Stimulated activated CD4-positive, alpha-beta T cell treated with anti-CD3 and anti-CD28 coated beads, TNF-alpha, amount 100 ng/mL, for 1 hour (primary cell): ENCODE measurements at places on chromosomes 4 and X.

DNA sequence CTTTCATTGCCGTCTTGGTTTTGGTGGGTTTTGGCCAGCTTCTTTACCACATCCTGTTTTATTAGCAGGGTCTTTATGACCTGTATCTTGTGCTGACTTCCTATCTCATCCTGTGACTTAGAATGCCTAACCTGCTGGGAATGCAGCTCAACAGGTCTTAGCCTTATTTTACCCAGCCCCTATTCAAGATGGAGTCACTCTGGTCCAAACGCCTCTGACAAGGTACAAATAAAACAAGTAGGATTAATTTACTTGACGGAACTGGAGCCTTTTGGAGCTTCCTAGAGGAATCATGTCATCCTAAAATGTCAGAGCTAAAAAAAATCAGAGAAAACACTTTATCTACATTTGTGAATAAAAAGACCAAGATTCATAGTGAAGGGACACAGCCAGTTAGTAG, 66.2 kb upstream of the ATXN3L start:
- no peak for DNase-seq

DNA sequence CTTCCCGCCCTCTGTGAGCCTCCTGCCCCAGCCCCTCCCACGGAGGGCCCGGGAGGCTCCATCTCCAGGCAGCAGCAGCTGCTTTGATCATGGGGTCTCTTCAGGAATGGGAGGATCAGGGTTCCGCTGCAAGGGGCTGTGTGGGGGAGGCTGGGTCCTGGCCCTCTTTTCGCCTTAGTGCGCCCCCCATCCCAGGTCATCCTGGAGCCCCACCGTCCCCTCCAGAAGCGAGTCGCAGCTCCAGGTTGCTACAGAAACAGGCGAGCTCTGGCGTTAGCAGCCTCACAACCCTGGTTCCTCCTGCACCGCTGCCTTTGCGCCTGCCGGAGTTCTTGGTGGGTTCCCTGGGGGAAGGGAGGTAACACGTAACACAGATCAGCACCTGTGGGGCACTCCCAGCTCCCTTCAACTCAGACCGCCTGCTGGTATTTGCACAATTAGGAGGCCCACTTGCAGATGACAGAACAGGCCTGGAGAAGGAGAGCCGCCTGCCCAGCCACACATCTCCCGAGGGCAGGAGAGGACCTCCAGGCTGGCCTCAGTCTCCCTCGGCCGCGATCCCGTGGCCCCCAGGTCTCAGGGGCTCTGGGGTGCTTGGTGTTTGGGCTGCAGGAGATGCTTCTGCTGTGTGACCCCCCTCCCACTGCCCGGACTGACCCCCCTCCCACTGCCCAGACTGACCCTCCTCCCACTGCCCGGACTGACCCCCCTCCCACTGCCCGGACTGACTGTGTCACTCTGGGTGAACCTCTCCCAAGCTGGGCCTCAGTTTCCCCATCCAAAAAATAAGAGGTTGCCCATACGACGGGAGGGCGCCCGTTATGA, 64.2 kb upstream of the ADRA2C start:
- DNase-seq = no peak

GRCh38 chr4:24471486-24472160, 112.7 kb downstream of the DHX15 start:
- DNase-seq = no peak

GRCh38 chrX:71627588-71628404, 9.5 kb upstream of the CXCR3 start:
- DNase-seq = no peak

DNA sequence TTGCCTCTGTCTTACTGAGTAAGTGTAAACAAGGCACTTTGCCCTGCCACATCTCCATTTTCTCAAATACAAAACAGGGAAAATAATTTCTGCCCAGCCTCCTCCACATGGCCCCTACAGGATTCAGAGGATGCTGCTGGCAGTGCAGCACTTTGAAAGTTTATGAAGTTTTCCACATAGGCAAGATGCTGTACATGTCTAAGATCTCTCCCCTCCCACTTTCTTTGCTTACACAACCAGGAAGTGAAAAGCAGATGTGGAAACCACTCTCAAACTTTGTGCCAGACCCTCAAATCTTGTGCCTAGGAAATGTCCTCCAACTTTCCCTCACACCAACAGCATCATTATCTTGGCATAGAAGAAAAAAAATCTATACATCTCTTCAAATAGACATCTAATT, 257.0 kb upstream of the LDB2 start:
- DNase-seq = no peak

DNA sequence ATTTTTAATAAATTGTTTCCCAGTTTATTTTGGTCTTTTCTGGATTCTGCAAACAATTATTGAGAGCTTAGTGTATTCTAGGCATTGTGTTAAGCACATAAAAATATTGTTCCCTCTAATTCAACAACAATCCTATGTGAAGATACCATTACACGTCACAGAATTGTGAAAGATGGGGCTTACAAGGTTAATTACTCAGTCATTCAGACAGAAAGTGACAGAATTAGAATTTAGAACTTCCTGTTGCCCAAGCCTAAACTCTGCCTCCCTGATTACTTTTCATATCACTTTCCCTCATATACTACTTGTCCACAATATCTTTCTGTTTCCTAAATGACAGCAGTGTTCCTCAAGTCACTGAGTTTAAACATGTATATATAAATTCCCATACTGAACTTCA, 186.7 kb upstream of the VEGFC start:
- DNase-seq = no peak

DNA sequence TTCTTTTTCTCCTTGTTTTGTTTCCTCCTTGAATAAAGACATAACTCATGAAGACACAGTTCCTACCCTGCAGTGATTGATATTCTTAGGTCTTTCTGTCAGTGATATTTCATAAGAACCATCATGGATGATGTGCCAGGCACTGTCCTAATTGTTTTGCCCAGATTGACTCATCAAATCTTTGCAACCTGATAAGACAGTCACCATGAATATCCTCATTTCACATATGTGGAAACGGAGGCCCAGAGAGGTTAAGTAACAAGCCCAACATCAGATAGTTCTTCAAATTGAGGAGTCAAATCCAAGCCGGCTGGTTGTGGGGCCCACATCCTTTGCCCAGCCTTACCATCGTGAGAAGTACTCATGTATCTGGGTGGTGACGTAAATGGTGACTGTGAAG, 69.9 kb downstream of the SEL1L3 start:
- no peak for DNase-seq

DNA sequence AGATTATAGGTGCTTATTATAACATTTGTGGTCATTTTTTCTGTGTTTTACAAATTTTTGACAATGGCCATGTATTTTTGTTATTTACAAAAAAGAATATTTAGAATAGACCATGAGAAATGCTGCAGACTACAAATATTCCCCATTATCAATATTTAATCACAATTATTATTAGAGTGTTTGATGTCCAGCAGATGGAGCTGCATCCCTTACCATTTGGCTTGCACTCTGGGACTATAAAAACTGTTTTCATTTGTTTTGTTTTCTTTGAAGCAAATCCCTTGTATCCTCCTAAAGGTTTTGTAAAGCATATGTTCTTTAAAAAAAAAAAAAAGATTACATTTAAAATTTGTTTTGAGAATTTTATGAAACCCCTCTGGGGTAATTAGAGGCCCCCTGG, 85.6 kb upstream of the CXorf66 start:
- DNase-seq = no peak

- no peak for DNase-seq
Observed at GRCh38 chr4:176090115-176090514, 24.5 kb downstream of the WDR17 start.
